ENCODE measurements at places on chromosomes 7 and 10. TPM values are rescaled to one million over a fixed set of nuclear protein-coding genes. Genes with fewer than 3 reads are reported as not detected.

DNA sequence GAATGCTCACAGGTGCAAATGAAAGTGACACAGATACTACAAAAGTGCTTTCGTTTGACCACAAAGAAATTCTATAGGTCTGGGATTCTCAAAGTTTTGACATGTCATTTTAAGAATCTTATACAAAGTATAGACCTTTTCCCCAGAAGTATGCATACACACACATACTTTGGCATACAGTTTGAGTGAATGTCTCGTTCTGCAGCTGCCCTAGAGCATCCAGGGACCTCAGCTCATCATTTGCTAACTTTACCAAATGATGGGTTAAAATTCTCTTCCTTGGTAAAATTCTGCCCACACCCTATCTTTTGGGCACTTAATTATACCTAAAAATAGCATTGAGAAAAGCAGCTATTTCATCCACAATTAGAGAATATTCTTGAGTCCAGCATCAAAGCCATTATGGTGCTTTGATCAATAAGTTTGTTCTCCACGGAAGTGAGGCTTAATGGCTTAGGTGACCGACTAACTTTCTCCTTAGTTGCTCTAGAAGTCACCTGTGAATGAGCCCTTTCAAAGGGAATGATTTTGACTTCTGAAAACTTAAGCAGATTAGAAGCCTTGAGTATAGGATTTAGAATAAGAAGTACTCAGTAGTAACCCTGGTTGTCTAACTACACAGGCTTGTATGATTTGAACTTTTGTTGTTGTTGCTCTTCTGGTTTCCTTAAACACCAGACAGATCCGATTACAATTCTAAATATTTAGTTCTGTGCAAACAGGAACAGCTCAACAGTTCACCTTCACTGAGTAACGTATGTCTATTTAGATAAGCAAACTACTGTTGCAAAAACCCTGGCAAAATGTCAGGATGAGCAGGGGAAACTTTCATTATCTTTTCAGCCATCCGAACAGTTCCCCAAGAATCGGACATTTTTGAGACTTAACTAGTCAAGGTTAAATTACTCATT, 70.6 kb downstream of the CNNM2 start:
- no peak for DNase-seq

- DNase-seq, result no peak
These were observed 5.3 kb downstream of the TMEM176A start for GRCh38 chr7:150805864-150806263.

DNA sequence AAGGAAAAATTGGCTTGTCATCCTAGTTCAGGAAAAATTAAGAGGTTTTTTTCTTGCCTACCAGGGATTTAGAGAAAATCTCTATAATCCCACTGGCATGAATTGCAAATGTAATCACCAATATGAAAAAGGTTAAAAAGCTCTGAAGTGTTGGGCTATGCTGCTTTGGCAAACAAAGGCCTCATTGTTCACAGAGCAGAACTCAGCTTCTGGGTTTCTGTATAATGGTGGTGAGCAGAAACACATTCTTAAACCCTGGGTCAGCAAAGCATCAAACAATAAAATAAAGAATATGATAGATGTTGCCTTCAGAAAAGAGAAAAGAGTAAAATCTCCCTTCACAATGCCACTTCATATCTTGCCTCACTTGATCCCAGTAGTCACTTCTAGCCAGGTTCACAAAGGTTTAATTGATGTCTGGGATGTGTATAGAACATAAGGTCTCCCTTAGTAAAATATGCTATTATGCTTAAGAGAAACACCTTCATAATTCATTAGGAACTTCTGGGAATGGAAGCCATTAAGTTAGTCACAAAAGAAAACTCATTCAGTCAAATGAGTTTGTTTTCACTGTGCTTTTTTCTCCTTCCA, 1255.5 kb upstream of the PHF14 start:
- DNase-seq, result no peak

SEMA4G gene
- 0.24 TPM for total RNA-seq

UNCX gene
- 0.05 TPM for total RNA-seq

RAMP3 gene
- 5.2 TPM for total RNA-seq

ACSM6 gene
- 5.1 TPM for total RNA-seq
